Activated naive CD8-positive, alpha-beta T cell treated with anti-CD3 and anti-CD28 coated beads, Interleukin-2, amount 10 ng/mL, durations not matched to agents 7 days and 5 days (primary cell): ENCODE measurements at places on chromosomes 4 and X.

- DNase-seq = peak; percentile 75
Observed at GRCh38 chrX:153926552-153926857, 441 bp upstream of the ARHGAP4 start.

- DNase-seq = peak; percentile 24
Observed at GRCh38 chr4:41360214-41360920, 103.6 kb downstream of the UCHL1 start.

DNA sequence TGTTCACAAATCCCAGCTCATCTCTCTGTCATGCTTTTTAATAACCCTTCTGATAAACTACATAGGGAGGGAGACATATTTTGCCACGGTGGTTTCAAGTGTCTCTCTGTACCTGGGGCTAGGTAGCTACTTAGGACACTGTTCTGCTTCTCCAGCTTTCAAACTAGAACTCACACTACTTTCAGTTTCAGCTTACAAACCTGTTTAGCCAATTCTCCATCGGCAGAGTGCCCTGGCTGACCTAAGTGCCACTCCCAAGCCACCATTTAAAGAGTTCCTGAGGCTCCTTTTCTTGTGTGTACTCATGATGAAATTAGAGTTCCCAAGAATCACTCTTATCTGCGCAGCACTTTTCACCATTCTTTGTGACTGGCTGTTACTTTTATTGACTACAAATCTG lies 899.2 kb downstream of the FAT4 start:
- no peak for DNase-seq

DNA sequence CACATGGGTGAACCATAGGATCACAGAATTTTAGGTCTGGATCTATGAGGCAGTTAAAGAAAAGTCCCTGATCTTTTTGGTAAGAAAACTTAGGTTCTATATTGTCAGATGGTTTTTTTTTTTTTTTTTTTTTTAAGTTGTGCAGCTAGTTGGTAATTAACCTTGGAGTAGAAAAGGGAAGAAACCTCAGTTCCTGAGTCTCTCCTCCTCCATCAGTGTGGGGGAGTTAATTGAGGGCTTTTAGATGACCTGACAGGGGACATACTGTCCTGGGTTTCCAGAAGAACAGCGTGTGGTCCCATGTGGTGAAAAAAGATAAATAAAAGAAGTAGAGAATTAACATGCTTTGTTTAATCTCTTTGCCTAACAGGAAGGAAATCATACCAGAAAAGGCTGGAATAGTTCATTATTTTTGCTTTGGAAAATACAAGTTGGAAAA lies 123.7 kb downstream of the ARHGAP10 start:
- DNase-seq = no peak

GRCh38 chrX:9466124-9466495 lies 1.3 kb downstream of the TBL1X start:
- peak; percentile 42 for DNase-seq

- DNase-seq = no peak
Observed at GRCh38 chr4:57499786-57500185, 389.6 kb upstream of the IGFBP7 start.
